ENCODE measurements at places on chromosomes 11 and 22.

GRCh38 chr11:20739107-20739506 is 69.7 kb downstream of the NELL1 start:
- H3K27me3 ChIP-seq, result no peaks in the 10 kb centered on the region
- DNase-seq, result no peak
- H3K4me1 ChIP-seq, result peaks cover 5% of the 10 kb centered on the region
- no peaks in the 10 kb centered on the region for H3K36me3 ChIP-seq
- H3K27ac ChIP-seq, result no peak overlapping the region

GRCh38 chr11:69054397-69055211 is 5.9 kb downstream of the TPCN2 start:
- H3K36me3 ChIP-seq, result peaks cover 12% of the 10 kb centered on the region
- no peak overlapping the region for H3K27ac ChIP-seq
- no peak for DNase-seq
- H3K27me3 ChIP-seq, result no peaks in the 10 kb centered on the region
- 0 out of 2 replicates have a peak, but pooled peaks cover 2% of the 10 kb centered on the region for H3K4me1 ChIP-seq

GRCh38 chr11:83661491-83662350 is 375.6 kb upstream of the CCDC90B start:
- no peaks in the 10 kb centered on the region for H3K36me3 ChIP-seq
- no peak for DNase-seq
- no peak overlapping the region for H3K27ac ChIP-seq
- H3K4me3 ChIP-seq, result no peak overlapping the region

GRCh38 chr11:102485095-102485722 is 32.6 kb upstream of the TMEM123 start:
- H3K4me1 ChIP-seq, result no peaks in the 10 kb centered on the region
- H3K36me3 ChIP-seq, result no peaks in the 10 kb centered on the region
- no peaks in the 10 kb centered on the region for H3K27me3 ChIP-seq
- H3K4me3 ChIP-seq, result no peak overlapping the region

GRCh38 chr11:32118025-32118974 is 27.4 kb downstream of the RCN1 start:
- no peaks in the 10 kb centered on the region for H3K4me1 ChIP-seq
- H3K27me3 ChIP-seq, result no peaks in the 10 kb centered on the region
- H3K4me3 ChIP-seq, result no peak overlapping the region
- H3K27ac ChIP-seq, result no peak overlapping the region
- H3K36me3 ChIP-seq, result no peaks in the 10 kb centered on the region
- no peak for DNase-seq

GRCh38 chr22:28884747-28885350 is 1.5 kb downstream of the ZNRF3 start:
- H3K36me3 ChIP-seq, result no peaks in the 10 kb centered on the region
- peak overlapping the region; percentile 98 for H3K4me3 ChIP-seq
- H3K27me3 ChIP-seq, result no peaks in the 10 kb centered on the region
- no peak overlapping the region for H3K27ac ChIP-seq
- DNase-seq, result no peak

DNA sequence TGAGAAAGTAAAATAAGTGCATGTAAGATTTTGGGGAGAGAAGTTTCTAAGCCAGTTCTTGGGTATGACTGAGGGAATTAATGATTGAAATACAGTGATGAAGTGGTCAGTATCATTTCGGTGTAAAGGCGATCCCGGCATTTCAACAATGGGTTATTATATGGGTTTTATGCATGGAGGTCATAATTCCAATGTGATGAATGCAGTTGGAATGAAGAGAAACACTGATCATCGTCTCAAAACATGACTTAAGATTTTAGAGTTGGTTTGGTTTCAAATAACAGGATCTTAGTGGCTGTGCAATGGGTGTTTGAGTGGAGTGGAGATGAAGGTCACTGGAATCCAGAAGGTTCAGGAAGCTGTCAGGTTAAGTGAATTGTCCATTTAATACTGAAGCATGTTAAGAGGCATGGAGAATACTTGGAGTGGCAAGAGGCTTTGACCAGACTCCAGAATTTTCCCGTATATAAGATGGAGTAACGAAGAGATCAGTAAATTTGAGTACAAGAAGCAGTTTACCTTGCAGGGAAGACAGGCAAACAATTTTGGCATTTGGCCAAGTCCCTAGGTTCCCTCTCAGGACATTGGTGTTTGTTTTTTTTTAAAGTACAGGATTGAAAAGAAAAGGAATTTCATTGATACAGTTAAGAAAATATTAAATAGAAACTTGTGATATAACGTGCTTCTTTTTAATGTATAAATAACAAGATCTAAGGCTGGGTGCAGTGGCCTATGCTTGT is 96.4 kb upstream of the BIRC3 start:
- no peaks in the 10 kb centered on the region for H3K36me3 ChIP-seq
- H3K4me3 ChIP-seq, result no peak overlapping the region
- H3K27ac ChIP-seq, result no peak overlapping the region
- DNase-seq, result no peak

- H3K4me1 ChIP-seq, result peaks cover 10% of the 10 kb centered on the region
- no peaks in the 10 kb centered on the region for H3K27me3 ChIP-seq
- H3K27ac ChIP-seq, result no peak overlapping the region
- H3K4me3 ChIP-seq, result no peak overlapping the region
These were observed 76.8 kb downstream of the MN1 start for GRCh38 chr22:27724709-27725108.

GRCh38 chr11:96282625-96283220 is 60.3 kb downstream of the MAML2 start:
- no peaks in the 10 kb centered on the region for H3K36me3 ChIP-seq
- no peak for DNase-seq
- peaks cover 2% of the 10 kb centered on the region for H3K4me1 ChIP-seq
- H3K27ac ChIP-seq, result no peak overlapping the region
- H3K4me3 ChIP-seq, result no peak overlapping the region
- no peaks in the 10 kb centered on the region for H3K27me3 ChIP-seq

DNA sequence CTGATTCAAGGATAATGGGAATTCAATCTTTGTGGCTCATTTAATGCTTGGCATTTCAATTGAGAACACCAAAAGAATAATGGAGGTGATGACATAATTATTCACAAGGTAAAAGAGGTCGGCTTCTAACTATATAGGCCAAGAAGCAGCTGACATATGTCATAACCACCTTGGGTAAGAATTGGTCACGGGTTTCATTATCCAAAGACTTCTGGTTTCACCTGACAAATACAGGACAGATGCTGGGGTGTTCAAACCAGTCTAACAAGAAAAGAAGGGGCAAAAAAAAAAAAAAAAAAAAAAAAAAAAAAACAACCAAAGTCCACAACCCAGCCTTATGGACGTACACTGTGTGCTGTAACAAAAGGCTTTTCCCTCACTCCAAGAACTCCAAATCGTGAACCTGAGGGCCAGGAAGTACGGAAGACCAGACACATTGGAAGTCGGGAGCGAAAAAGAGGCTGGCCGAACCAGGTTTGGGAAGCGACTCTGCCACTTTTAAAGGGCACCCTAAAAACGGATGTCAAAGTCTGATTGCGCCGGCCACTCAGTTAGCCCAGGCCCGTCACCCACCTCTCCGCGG is 385 bp downstream of the HARBI1 start:
- no peak for DNase-seq
- H3K27ac ChIP-seq, result no peak overlapping the region
- no peaks in the 10 kb centered on the region for H3K4me1 ChIP-seq
- peak overlapping the region; percentile 87 for H3K4me3 ChIP-seq

DNA sequence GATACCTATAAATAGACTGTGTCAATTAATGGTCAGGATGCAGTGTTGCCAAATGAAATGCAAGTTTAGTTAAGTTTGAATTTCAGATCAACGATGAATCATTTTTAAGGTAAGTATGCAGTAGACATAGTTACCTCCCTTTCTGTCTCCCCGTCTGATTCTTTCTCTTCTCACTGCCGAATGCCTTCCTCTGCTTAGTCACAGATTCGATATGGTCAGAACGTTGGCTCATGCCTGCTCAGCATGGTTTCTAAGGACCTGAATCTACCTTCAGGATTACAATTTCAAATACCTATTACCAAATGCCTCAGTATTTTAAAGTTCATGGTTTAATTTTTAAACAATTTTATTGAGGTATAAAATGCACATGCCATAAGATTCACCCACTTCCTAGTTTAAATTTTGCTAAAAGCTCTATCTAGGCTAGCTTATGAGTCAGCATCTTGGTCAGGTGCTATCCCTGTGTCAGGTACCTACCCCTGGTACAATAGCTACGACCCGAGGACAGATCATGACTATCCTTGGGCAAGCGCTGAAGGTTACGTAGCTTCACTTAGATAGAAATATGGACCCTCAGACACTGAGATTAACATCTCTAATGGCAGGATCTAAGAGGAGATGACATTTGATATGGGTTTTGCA is 78.2 kb upstream of the SPON1 start:
- no peaks in the 10 kb centered on the region for H3K27me3 ChIP-seq
- DNase-seq, result no peak
- no peak overlapping the region for H3K4me3 ChIP-seq
- no peaks in the 10 kb centered on the region for H3K4me1 ChIP-seq

DNA sequence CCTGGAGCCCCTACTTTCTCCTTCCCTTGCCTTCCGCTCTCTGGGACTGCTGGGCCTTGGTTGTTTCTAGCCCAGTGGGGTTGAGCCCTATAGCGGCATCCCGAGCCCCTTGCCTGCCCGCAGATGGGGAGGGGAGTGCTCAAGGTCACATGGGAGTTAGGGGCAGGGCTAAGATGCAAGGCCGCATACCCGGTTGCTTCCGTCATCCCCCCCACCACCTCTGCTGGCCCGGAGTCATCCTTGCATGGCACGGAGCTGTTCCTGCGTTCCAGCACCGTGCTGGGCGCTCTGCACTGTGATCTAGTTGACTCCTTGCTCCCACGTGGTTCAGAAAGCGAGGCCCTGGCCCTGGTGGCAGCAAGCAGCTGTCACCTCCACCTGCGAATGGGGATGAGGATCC is 18.0 kb downstream of the FLRT1 start:
- no peak overlapping the region for H3K4me3 ChIP-seq
- no peak overlapping the region for H3K27ac ChIP-seq
- peaks cover 8% of the 10 kb centered on the region for H3K4me1 ChIP-seq
- H3K36me3 ChIP-seq, result no peaks in the 10 kb centered on the region

GRCh38 chr11:10293423-10294289 is at the start of gene SBF2:
Gene SBF2 (minus strand): TSS chr11:10294219. CDS start chr11:10294069, 150 bp downstream.
- no peak for DNase-seq
- peak within 1 kb of the TSS; percentile 80 for H3K4me3 ChIP-seq
- no peaks in the 10 kb centered on the region for H3K27me3 ChIP-seq
- H3K4me1 ChIP-seq, result peaks cover 4% of the 10 kb centered on the region

GRCh38 chr11:96338910-96339705 is 3.9 kb downstream of the MAML2 start:
- H3K4me1 ChIP-seq, result peaks cover 14% of the 10 kb centered on the region
- H3K36me3 ChIP-seq, result no peaks in the 10 kb centered on the region
- H3K27me3 ChIP-seq, result no peaks in the 10 kb centered on the region
- no peak for DNase-seq
- H3K27ac ChIP-seq, result no peak overlapping the region

GRCh38 chr11:61691380-61692156 is 11.4 kb downstream of the DAGLA start:
- no peaks in the 10 kb centered on the region for H3K27me3 ChIP-seq
- DNase-seq, result no peak
- peaks cover 25% of the 10 kb centered on the region for H3K4me1 ChIP-seq

DNA sequence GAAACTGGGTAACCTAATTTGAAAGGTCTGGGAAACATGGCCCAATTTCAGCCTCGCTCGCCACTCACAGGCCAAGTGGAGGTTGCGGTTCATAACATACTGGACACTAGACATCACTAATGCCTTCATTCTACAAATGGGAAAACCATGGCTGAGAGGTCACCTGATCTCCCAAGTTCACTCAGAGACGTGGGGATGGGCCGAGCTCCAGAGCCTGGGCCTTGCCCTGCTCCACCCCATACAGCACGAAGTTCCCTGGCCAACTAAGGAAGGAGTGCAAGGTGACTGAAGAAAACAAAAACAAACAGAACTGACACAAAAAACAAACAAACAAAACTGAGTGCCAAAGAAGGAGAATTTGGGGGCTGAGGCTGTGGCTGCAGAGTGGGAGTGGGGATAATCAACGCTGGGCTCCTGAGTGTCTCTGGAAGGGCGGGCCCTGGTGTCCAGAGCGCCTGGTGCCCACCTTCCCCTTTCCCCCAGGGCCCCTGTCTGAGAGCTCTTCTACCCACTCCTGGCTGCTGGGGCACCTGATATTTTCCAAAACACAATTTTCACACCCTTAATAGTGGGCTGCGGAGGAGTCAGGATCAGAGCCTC is 46.5 kb upstream of the ADA2 start:
- peaks cover 14% of the 10 kb centered on the region for H3K4me1 ChIP-seq
- H3K27ac ChIP-seq, result peak overlapping the region; percentile 50
- DNase-seq, result no peak
- no peaks in the 10 kb centered on the region for H3K27me3 ChIP-seq
- H3K36me3 ChIP-seq, result no peaks in the 10 kb centered on the region
- no peak overlapping the region for H3K4me3 ChIP-seq

GRCh38 chr11:69317401-69318092 is 23.6 kb downstream of the MYEOV start:
- DNase-seq, result no peak
- no peak overlapping the region for H3K27ac ChIP-seq
- H3K4me1 ChIP-seq, result no peaks in the 10 kb centered on the region
- no peaks in the 10 kb centered on the region for H3K36me3 ChIP-seq

DNA sequence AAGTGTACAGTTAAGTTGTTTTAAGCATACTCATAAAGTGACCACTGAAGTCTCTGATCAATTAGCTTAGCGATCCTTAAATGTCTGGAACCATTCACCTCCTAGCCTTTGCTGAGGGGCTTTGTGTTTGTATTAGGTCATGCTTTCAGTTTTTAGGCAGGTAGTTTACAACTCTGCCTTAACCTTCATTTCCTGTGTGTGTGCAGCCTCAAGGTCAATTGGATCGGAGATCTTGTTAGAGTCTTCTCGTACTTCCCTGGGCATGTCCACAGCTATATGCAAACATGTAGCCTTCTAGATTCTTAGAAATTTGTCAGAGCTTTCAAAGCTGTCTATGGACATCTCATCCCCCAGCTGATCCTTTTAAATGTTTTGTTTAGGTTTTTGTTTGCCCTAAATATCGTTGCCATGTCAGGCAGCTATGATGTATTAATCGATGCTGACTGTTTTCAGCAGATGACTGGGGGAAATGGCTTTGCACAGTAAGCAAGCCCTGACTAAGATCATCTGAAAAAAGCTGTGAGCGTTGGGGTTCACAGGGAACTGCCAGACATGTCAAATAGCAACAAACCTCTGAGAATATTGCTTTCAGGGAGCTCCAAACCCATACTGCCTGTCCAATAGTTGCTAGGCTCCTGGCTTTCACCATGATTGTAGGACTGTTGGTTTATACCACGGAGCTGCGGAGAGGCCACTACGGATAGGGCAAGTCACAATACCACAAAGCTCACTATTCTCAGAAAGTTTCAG is 45.6 kb downstream of the GLYAT start:
- H3K4me3 ChIP-seq, result no peak overlapping the region
- H3K27ac ChIP-seq, result no peak overlapping the region
- H3K36me3 ChIP-seq, result no peaks in the 10 kb centered on the region
- H3K27me3 ChIP-seq, result no peaks in the 10 kb centered on the region

GRCh38 chr22:46780453-46780852 is 18.0 kb downstream of the TBC1D22A start:
- no peak for DNase-seq
- no peak overlapping the region for H3K4me3 ChIP-seq
- peaks cover 3% of the 10 kb centered on the region for H3K4me1 ChIP-seq
- H3K27ac ChIP-seq, result no peak overlapping the region
- no peaks in the 10 kb centered on the region for H3K36me3 ChIP-seq

Data from iPS DF 6.9 (cell line).